Vein endothelial cell (primary cell): ENCODE measurements at places on chromosomes 12 and 14. TPM values are rescaled to one million over a fixed set of nuclear protein-coding genes. Genes with fewer than 3 reads are reported as not detected.

CD27 gene
- not detected in 2 replicates for total RNA-seq

KRT72 gene
- not detected in 2 replicates for total RNA-seq

GDF3 gene
- 0.96 and 1.6 TPM in 2 replicates for total RNA-seq

MYF5 gene
- not detected in 2 replicates for total RNA-seq

RDH5 gene
- total RNA-seq = 0.98 and 2.1 TPM in 2 replicates

RNU4-1 gene
- under 0.01 TPM in 2 replicates for total RNA-seq

NPC2 gene
- 207 and 218 TPM in 2 replicates for total RNA-seq

GPR84 gene
- 0.38 TPM in 1 of 2 replicates, not detected in the other for total RNA-seq

UBC gene
- total RNA-seq = 1,206 and 1,443 TPM in 2 replicates

DAO gene
- not detected in 2 replicates for total RNA-seq

OTUB2 gene
- total RNA-seq = 1.6 and 2.3 TPM in 2 replicates

LRTM2 gene
- 0.10 TPM in 1 of 2 replicates, not detected in the other for total RNA-seq

ITGA7 gene
- total RNA-seq = 0.48 TPM in 1 of 2 replicates, not detected in the other

WNT5B gene
- total RNA-seq = 0.33 and 0.38 TPM in 2 replicates

MAGOHB gene
- 9.8 and 15.3 TPM in 2 replicates for total RNA-seq

NR1H4 gene
- total RNA-seq = not detected in 2 replicates

OVCH1 gene
- total RNA-seq = not detected in 2 replicates

RNASE7 gene
- total RNA-seq = not detected in 2 replicates

SERPINA1 gene
- not detected in 2 replicates for total RNA-seq

STAT2 gene
- total RNA-seq = 69.4 and 94.7 TPM in 2 replicates

SYT1 gene
- 2.9 and 4.2 TPM in 2 replicates for total RNA-seq

LRIG3 gene
- 46.5 and 51.6 TPM in 2 replicates for total RNA-seq

IPO8 gene
- total RNA-seq = 27.7 and 30.1 TPM in 2 replicates

VWF gene
- total RNA-seq = 1,356 and 2,070 TPM in 2 replicates

SERPINA12 gene
- total RNA-seq = not detected in 2 replicates

CACNA1C gene
- 0.86 and 0.98 TPM in 2 replicates for total RNA-seq

PARP2 gene
- 10.1 and 11.4 TPM in 2 replicates for total RNA-seq

PRB3 gene
- total RNA-seq = not detected in 2 replicates
